Suppressor macrophage treated with lipopolysaccharide for 1 hour (primary cell): ENCODE measurements at places on chromosomes 2 and 18.

GRCh38 chr2:149924028-149924427, 336.5 kb upstream of the MMADHC start:
- no peak for DNase-seq

GRCh38 chr2:10392100-10392499, 56.0 kb downstream of the ODC1 start:
- DNase-seq, result no peak

GRCh38 chr2:49225126-49225525, 70.8 kb upstream of the FSHR start:
- no peak for DNase-seq

- no peak for DNase-seq
These were observed 4.1 kb downstream of the RAPGEF4 start for GRCh38 chr2:172739661-172740266.

DNA sequence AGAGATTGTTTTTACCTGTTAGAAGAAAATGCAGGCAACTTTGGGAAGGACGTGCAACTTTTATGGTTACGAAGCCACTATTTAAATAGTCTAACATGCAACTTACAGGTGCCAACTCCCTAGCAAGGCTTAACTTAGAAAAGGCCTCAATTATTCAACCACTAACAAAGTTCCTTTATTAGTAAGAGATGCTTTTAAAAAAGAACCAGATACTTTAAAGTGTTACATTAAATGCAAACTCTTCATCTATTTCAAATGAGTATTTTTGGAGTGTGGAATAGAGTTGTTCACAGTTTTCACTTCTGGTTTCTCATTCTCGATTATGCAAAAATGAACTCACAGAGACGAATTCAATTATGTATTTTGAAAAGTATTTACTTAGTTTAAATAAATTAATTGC, 51.7 kb downstream of the PELI1 start:
- peak; percentile 31 for DNase-seq

GRCh38 chr2:68791914-68792313, 57.3 kb downstream of the ARHGAP25 start:
- DNase-seq, result no peak

DNA sequence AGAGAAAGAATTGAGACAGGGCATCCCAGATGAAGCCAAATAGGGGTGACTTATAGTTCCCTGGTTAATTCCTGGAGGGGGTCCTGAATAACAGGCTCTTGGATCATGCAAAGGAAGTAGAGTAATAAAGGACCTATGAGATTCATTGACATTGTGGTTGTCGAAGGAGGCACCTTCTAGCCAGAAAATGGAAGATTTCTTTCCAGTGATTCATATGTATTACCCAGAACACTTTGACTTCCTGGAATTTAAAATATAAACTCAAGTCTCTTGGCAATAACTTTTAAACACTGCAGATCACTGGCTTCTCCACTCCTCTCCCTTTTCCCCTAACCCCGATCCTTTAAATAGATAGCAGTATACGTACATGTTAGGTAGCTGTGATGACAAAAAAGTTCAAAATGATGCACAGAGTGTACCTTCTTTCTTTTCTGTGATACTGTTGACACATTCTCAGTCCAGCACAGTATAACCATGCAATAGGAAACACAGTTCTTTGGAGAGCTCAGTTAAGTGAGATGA, 211.8 kb downstream of the LTBP1 start:
- DNase-seq, result no peak
